ENCODE measurements at places on chromosomes 1 and 21. TPM values are rescaled to one million over a fixed set of nuclear protein-coding genes. Genes with fewer than 3 reads are reported as not detected.

DNA sequence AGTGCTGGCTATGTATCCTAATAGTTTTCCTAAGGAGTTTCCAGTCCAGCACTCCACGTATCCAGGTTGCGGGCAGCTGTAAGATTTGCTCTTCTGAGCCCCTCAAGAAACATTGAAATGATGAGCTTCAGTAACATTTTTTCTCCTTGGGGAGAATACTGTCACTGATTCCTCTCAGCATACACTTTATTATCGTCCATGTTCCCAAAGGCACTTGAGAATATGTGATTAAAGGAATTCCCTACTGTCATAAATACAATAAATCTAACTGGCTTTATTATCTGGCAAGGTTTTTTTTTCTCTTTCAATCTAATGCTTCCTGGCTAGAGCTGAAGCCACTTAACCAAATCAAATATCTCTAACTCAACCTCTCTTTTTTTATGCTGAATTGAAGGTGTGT, 359.2 kb upstream of the PKN2 start:
- peak; percentile 45 for DNase-seq

GRCh38 chr1:155173478-155174323, at the start of gene TRIM46:
Gene TRIM46, plus strand, starts transcription at chr1:155173849. Its CDS starts 118 bp downstream, at chr1:155173967.
- peak; percentile 36 for DNase-seq

- no peak for DNase-seq
These were observed 140.4 kb upstream of the UBE2U start for GRCh38 chr1:64062941-64063581.

DNA sequence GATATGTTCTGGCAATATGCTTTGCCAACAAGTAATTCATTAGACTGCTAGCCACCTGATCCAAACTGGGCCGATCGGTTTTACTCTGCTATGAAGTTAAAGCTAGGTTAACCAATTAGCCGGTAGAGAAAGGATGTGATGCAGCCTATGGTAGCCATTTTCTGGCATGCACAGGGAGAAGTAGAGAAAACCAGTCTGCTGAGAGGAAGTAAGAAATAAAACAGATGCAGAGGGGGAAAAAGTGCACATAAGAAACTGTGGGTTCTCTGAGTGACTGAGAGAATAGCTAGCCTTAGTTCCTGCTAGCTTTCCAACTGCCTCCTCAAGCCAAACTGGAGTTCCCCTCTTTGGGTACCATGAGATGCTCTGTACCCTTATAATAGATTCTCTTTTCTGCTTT, 52.8 kb downstream of the ARID4B start:
- peak; percentile 35 for DNase-seq

DNA sequence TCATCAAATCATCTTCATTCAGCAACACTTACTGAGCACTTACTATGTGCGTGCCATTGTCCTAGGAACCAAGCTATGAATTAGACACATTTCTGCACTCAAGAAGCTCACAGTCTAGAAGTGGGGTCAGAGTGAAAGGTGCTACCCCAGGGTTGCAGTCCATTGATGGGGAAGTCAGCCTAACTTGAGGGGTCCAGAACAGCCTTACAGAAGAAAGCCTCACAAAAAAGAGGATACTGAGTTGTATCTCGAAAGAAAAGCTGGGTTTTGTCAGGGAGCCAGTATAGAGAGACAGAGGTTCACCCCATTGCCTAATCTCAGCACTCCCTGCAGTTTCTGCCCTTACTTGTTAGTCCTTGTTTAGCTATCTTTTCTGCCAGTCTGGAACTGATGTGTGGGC, 153.1 kb upstream of the JUN start:
- no peak for DNase-seq

- DNase-seq: no peak
These were observed 105.7 kb downstream of the SYF2 start for GRCh38 chr1:25126562-25126961.

DNA sequence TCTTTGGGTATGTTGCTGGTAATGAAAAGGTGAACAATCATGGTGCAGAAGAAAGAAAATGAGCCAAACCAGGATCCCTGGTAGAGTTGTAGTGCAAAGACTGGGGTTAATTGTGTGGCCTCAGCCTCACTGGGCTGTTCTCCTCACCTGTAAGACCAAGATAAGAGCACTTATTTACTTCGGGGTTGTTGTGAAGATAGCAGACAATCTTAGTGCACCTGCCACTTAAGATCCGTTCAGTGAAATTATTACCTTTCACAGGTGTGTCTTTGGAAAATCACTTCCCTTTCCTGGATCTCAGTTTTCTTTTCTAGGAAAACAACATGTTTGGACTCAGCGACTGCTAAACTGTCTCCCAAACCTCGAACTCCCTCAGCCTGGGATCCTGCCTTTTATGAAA, 1.3 kb upstream of the FGGY start:
- no peak for DNase-seq

DNA sequence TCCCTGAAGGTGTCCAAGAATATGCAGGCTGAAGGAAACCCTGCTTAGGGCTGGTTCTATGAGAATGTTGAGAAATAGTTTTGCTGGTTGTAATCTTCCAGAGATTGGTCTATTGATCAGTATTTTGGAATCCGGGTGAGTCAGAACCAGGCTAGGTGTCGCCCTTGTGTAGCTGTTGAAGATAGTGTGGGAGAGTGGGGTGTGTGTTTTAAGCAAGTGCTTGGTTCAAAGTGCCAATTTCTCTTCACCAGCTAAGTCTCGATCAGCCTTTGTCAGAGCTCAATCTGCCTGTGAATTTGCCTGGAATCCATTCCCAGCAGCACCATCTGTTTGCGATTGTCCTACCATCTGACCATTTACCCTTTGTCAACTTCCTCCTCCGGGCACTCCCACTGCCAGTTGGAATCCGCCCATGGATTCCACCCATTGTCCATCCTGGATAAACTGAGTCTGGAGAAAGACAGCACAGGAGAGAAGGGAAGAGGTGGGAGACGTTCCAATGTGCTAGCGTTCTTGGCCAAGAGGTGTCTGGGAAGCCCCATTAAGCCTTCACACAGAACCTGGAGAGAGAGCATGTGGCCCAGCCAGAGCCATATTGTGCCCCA, 59.4 kb upstream of the CYP2J2 start:
- no peak for DNase-seq

DNA sequence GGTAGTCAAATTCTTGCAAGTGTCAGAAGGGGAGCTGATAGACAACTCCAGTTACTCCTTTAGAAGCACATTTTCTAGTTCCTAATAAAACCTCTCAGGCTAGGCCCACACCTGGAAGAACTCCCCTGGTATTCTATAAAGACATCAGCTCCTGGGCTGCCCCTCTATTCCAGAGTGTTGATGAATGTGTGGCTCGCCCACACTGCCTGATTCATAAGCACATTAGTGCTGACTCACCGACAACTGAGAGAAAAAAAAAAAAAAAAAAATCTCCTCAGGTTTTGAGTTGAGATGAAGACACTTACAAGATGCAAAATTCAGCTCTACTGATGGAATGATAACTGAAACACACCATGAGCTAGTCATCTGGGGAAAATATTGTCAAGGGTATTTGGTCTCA, 188.1 kb downstream of the TNR start:
- no peak for DNase-seq

DNA sequence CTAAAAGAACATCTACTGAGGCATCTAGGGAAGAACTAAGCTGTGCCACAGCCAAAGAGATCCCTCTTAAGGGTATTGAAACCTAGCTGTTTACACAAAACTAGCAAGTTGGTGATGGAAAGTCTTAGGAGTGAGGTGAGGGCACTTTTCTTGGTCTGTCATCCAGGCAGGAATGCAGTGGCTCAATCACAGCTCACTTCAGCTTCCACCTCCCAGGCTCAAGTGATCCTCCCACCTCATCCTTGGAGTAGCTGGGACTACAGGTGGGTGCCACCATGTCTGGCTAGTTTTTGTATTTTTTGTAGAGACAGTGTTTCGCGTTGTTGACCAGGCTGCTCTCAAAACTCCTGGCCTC, 2.4 kb downstream of the PLEKHO1 start:
- DNase-seq: no peak

GRCh38 chr1:200739702-200740570, 1.2 kb downstream of the CAMSAP2 start:
- DNase-seq: peak; percentile 58

DNA sequence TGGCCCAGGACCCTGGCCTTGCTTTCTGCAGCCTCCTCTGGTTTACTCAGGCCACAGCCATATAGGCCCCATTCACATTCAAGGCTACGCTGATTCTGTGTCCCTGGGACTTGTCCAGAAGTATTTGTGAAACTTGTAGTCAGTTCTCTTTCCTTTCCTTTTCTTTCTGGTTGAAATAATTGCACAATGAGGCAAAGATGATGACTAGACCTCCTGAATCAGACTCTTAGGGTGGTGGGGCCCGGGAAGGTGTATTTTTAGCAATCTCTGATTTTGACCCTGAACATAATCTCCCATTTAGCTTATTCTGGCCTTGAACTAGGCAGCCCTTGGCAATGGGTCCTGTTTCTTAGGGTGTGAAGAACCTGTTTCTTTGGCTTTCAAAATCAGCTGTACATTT, 39.9 kb downstream of the STUM start:
- DNase-seq: no peak

The USP25 gene
- 47.3 TPM for total RNA-seq

Data from muscle of leg (tissue), 16 donors.